Esophagus squamous epithelium (tissue), 5 donors: ENCODE measurements at places on chromosomes 6 and 20. TPM values are rescaled to one million over a fixed set of nuclear protein-coding genes. Genes with fewer than 3 reads are reported as not detected.

Gene MTG2
- total RNA-seq = 25.5 TPM

Gene SRSF6
- 52.7 TPM for total RNA-seq

Gene SLC17A2
- not detected for total RNA-seq

DNA sequence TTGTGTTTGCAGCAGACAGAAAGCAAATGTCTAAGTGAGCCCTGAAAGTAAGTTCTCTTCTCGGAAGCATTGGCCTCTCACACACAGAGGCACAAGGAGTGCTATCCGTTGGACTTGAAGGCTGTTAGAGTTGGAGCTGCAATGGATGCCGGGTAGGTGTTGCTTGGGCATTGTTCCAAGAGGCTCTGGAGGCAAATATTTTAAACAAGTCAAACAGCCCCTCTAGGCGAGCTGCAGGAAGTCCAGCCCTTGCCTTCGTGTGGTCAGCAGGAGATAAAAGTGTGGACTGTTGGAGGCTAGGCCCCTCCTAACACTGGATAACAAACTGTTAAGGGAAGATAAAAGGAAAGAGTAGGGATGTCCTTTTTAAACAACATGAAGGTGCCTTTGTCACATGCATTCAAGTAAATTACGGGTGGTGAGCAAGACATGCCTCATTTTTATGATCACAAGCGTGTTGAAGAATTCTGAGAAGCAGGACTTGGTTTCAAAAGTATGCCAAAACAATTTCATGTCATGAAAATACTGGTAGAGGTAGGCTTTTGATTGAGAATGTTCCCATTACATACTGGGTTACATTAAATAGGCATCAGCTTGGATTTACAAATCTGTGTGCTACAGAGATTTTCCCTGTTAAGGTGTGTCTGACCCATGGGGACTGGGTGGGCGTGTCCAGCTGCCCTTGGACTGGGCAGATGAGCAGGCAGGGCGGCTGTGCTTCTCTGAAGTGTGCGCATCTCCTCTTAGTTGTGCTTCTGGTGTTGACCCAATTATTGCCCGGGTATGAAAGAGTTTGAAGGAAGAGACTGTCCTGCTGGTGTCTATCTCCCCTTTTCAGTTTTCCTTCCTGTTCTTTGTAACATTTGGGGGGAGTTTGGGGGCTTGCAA, 57.5 kb downstream of the RREB1 start:
- no peak for DNase-seq
- H3K36me3 ChIP-seq = no peaks in the 10 kb centered on the region
- H3K27ac ChIP-seq = peak overlapping the region; percentile 55
- H3K4me3 ChIP-seq = no peak overlapping the region
- no peaks in the 10 kb centered on the region for H3K27me3 ChIP-seq

DNA sequence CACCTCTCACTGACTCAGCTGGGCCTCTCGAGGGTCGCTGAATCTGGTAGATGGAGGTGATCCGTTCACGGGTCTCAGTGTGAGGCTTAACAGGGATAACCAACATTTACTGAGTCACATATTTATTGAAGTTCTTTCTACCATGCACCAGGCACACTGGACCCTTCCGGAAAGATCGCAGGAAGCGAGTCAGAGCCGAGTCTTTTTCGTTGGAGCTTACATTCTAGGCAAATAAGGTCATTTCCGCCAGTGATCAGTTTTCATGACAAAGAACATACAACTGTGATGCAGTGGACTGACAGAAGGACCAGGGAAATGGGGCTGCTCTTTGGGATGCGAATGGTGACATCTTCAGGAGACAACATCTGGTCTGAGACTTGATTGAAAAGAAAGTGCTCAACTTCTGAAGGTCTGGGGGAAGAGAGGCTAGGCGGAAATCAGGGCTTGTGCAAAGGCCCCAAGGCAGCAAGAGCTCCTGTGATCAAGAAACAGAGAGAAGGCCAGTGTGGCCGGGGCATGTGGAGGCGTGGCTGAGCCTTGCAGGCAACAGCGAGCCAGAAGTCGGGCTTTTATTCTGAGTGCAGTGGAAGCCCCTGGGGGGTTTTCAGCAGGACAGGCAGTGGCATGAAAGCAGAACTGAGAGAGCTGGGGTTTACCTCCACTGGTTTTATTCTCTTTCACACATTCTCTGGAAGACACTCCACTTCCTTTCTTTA, 56.7 kb downstream of the APCDD1L start:
- H3K27me3 ChIP-seq = no peaks in the 10 kb centered on the region
- no peaks in the 10 kb centered on the region for H3K36me3 ChIP-seq
- DNase-seq = no peak
- H3K4me3 ChIP-seq = no peak overlapping the region
- H3K4me1 ChIP-seq = no peaks in the 10 kb centered on the region
- H3K27ac ChIP-seq = no peak overlapping the region

DNA sequence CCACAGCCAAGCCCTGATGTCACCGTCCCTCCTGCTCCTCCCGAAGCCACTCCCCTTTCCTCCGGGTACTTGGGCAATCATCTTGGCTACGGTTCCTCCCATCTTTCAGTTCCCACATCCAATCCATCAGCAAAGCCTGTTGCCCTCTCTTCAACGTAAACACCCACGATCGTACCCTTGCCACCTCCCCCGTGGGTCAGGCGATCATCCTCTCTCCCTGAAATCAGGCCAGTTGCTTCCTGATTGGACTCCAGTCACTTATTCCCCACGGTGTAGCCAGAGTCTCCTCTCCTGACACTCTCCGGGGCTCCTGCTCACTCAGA, 44.5 kb downstream of the SULF2 start:
- DNase-seq = no peak
- no peak overlapping the region for H3K27ac ChIP-seq
- H3K36me3 ChIP-seq = peaks cover 82% of the 10 kb centered on the region
- no peaks in the 10 kb centered on the region for H3K27me3 ChIP-seq
- no peaks in the 10 kb centered on the region for H3K4me1 ChIP-seq
- H3K4me3 ChIP-seq = no peak overlapping the region

GRCh38 chr6:131348572-131348971, 213.3 kb downstream of the AKAP7 start:
- no peak overlapping the region for H3K4me3 ChIP-seq
- no peaks in the 10 kb centered on the region for H3K27me3 ChIP-seq
- DNase-seq = no peak
- no peak overlapping the region for H3K27ac ChIP-seq

DNA sequence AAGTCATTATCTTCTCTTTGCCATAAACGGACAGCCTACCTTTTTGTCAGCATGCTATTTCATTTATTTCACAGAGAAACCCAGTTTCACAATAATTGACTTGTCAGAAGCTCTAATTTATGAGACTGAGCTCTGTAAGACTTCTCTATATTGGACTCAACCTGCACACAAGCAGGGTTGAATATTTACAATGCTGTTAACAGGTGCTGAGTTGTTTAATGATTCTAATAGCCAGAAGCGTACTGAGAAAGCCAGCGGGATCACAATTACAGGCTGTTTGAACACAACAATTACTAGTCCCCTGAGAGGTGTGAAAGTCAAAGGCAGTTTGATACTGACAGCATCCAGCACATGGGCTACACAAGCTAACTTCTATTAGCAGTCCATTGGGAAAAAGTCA, 128.2 kb upstream of the SIM1 start:
- no peaks in the 10 kb centered on the region for H3K36me3 ChIP-seq
- no peaks in the 10 kb centered on the region for H3K4me1 ChIP-seq
- no peaks in the 10 kb centered on the region for H3K27me3 ChIP-seq
- no peak overlapping the region for H3K4me3 ChIP-seq
- DNase-seq = no peak
